ENCODE measurements at places on chromosomes 3 and 15.

GRCh38 chr3:25235466-25235865 is 192.6 kb upstream of the RARB start:
- DNase-seq: no peak

GRCh38 chr3:131223373-131224289 is 157.9 kb upstream of the NUDT16 start:
- DNase-seq: no peak

GRCh38 chr15:55742927-55743728 is at the start of gene PRTG:
Gene PRTG (minus strand): TSS chr15:55743152. CDS start chr15:55742931, 221 bp downstream.
- no peak for DNase-seq

DNA sequence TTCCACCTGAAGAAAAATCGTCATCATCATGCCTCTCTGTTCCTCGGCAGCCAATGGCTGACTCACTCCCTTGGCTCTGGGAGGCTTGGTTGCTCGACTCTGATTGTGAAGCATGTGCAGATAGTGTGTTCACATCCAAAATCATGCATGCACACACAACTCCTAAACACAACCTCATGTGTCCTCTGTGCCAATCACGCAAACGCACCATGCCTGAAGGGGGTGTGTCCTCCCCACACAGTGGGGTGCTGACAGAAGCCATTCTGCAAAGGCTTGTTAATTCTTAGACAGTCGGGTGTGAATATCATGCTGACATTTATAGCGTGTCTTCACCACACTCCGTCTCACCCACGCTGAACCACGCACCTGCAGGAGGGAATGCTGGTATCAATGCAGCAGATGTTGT is 11.4 kb upstream of the CCDC174 start:
- DNase-seq: no peak

GRCh38 chr15:100690795-100691158 is 88.4 kb downstream of the ASB7 start:
- no peak for DNase-seq

GRCh38 chr3:32865383-32865782 is 47.6 kb downstream of the TRIM71 start:
- DNase-seq: no peak

- no peak for DNase-seq
These were observed 10.4 kb upstream of the SEMA4B start for GRCh38 chr15:90190606-90191343.

GRCh38 chr3:56361731-56362130 is 106.5 kb downstream of the ERC2 start:
- no peak for DNase-seq

- DNase-seq: no peak
These were observed at the start of gene IQCF6 for GRCh38 chr3:51779137-51779536. Gene IQCF6 (minus strand): TSS chr3:51779237. CDS start chr3:51779224, 13 bp downstream.

GRCh38 chr3:134378384-134378783 is 4.1 kb upstream of the AMOTL2 start:
- DNase-seq: no peak

GRCh38 chr3:194050782-194051320 is 85.1 kb upstream of the HES1 start:
- no peak for DNase-seq

GRCh38 chr15:90053685-90054466 is 48.4 kb downstream of the IDH2 start:
- no peak for DNase-seq

GRCh38 chr3:61853912-61854311 is 292.5 kb downstream of the PTPRG start:
- DNase-seq: no peak

- peak; percentile 9 for DNase-seq
These were observed 41.1 kb downstream of the CTXND1 start for GRCh38 chr15:80210611-80211573.

GRCh38 chr15:83889995-83890394 is 236.1 kb downstream of the ADAMTSL3 start:
- DNase-seq: no peak

DNA sequence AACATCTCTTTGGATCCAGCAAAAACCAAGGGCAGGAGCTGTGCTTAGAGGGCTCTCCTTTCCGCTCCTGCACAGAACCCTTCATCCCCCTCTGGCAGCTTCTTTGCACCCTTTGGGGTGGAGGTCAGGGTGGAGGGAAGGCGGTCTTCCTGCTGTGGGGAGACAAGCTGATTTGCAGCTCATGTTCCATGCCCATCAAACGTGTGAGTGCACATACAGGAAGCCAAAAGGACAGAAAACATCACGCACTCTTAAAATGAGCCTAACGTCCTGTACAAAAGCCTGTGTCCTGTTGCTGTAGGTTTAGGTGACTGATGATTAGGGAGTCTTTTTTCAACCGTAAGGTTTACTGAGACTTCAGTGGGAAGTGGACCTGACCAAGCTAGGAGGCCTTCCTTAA is 195.2 kb downstream of the PLCL2 start:
- no peak for DNase-seq

- DNase-seq: no peak
These were observed 181.1 kb downstream of the APBA2 start for GRCh38 chr15:29066838-29067237.

- DNase-seq: no peak
These were observed 8.6 kb upstream of the MCF2L2 start for GRCh38 chr3:183437061-183437460.

GRCh38 chr3:150765949-150766720 is 3.2 kb upstream of the SIAH2 start:
- no peak for DNase-seq

DNA sequence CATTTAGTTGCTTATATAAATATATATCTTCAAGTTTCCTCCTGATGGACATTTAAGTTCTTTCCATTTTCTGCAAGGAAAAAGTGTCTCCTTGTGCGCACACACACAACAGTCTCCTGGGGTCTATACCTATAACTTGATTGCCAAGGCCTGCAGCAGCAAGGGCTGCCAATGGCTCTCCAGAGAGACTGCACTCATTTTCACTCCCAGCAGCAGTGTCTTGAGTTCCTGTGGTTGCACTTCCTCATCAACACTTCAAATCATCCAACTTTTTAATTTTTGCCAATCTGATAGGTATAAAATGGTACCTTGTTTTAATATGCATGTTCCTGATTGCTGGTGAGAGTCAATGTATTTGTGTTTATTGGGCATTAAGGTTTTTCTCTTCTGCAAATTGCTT is 23.1 kb downstream of the TNFAIP8L3 start:
- no peak for DNase-seq

GRCh38 chr15:91845720-91846119 is 7.8 kb upstream of the SLCO3A1 start:
- no peak for DNase-seq

GRCh38 chr3:21672303-21672702 is 78.7 kb downstream of the ZNF385D start:
- DNase-seq: no peak

DNA sequence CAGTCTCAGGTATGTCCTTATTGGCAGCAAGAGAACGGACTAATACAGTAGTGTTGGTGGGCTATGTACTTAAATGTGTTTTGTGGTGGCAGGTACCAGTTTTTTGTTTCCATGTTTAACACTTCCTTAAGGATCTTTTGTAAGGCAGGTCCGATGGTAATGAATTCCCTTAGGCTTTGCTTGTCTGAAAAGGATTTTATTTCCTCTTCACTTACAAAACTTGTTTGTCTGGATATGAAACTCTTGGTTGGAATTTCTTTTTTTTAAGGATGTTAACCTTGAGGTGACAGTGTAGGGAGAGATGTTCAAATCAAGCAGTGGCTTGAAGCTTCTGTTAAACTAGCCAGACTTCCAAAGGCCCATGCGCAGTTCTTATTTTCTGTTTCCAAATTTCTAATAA is 122.2 kb upstream of the FGF7 start:
- no peak for DNase-seq

DNA sequence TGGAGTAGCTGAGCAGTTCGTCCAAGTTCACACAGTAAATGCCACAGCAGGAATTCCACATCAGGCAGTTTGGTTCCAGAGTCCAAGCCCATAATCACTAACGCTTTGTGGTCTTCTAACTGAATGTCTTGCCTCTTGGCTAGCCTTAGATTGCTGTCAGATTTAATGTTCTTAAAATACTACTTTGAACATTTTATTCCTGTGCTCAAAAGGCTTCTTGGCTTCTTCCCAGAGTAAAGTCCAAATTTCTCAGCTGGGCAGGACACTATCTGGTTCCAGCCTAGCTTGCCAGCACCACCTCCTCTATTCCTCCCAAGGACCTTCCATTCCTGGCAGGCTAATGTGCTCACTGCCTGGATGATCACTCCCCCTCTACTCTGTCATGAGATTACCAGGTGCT is 256.9 kb downstream of the SQOR start:
- no peak for DNase-seq

- no peak for DNase-seq
These were observed 74.2 kb upstream of the ABHD17C start for GRCh38 chr15:80620931-80621330.

GRCh38 chr3:32814361-32814760 is 3.4 kb upstream of the TRIM71 start:
- DNase-seq: no peak

DNA sequence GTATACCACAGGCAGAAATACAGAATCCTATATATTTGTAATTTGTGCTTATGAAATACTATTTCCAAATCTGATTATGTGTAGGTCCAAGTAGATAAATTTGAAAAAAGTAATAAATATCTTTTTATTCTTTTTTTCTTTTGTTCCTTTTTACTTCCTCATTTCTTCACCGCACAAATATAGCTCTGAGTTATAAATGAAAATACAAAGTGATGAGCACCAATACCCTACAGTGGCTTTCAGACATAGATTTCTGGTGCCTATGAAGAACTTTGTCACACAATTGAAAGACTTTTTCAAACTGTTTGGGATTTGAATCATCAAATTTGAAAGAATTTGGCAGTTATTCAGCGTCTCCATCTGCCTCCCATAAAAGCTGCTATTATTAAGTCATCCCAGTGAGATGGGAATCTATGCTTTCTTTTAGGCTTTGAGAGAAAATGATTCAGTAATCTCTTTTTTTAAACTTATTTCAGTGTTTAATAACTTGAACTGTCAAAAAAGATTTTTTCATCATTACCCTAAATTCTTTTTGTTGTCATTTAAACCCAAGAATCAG is 363.6 kb upstream of the GOLIM4 start:
- no peak for DNase-seq

Measured in GM19239 (cell line).